NCI-H2107 (cell line): ENCODE measurements at places on chromosomes 11 and 22.
A peak's percentile ranks its signal among the peaks of the same experiment; 100 is the strongest.

DNA sequence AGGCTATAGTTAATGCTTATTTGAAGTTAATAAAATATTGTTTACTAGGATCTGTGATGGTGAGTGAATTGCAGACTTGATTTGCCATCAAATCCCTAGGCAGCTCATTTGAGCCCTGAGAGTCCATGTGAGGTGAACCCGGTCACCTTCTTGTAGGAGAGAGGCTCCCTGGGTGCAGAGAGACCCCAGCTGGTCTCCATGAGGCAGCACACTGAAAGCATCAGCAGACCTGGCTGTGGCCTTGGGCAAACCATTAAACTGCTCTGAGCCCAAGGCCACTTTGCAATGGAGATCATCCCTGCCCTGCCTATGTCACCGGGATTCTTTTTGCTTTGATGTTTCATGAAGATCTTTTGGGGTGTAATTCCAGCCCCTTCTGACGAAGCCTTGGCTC, 125.2 kb downstream of the MICAL2 start:
- no peak for DNase-seq

GRCh38 chr22:50517495-50518260, 7.7 kb downstream of the SCO2 start:
- DNase-seq = no peak

DNA sequence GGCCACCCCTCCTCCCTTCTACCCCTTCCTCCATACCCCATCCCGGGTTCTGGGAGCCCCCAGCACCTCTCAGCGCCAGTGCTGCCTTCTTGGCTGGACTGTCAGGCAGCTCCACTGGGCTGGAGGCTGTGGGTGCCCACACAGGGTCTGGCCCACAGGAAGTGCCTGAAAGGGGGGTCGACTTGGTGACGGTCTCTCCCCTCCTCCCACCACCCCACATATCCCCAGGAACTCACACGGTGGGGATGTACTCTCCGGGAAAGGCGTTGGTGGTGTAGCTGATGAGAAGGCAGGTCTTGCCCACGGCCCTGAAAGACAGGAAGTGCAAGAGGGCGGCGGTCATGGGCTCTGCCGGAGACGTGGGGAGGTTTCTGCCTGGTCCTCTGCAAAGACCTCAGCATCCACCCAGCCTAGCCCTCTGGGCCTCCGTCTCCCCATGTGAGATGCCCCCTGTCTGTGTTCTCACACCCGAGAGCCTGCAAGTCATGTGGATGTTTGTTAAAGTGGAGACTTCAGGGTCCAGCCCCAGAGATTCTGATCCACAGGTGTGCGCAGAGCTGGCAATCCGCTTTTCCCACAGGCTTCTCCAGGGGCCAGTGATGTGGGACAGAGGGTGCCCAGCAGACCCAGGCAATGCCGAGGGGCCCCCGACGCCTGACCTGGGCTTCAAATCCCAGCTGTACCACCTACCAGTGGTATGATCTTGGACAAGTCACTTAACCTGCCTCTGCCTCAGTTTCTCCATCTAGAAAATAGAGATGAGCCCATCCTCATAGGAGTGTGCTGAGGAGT, 2.5 kb downstream of the RAC2 start:
- no peak for DNase-seq

GRCh38 chr11:59459916-59460315, 3.2 kb downstream of the OR4D6 start:
- no peak for DNase-seq

DNA sequence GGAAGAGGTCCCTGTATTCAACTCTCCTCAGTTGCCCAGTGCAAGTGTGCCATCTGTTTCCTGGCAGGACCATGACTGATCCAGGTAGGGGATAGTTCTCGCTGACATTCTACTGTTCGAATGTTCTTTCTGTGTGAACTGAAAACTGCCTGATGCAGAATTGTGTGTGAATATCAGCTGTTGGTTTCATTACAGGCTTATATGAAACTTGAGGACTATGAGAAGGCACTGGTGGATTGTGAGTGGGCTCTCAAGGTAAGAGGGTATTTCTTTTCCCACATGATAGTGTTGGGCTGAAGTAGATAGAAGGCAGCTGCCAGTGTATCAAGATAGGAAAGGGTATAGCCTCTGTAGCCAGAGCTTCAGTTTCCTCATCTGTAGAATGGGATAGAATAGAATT, 15.3 kb downstream of the TTC12 start:
- no peak for DNase-seq

DNA sequence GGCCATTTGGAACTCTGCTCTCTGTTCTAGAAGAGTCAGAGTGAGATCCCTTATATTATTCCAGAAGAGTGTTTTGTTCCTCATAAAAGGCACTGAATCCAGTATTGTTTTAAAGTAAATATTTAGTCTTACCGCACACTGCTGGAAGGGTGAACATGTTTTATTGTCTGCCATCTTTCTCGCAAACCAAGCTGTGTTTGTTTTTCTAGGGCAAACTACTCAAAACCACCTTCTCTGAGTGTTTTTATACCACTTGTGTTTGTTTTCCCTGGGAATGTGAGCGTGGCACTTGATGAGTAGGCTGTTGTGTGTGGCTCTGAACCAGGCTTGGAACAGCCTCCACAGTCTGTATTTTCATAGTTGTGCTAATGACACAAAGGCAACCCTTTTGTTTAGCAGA, 89.8 kb downstream of the DBX1 start:
- peak; percentile 43 for DNase-seq

- no peak for DNase-seq
Measured at GRCh38 chr22:42375982-42376381, 56.2 kb downstream of the NFAM1 start.

GRCh38 chr11:27910186-27910931, 197.6 kb downstream of the KIF18A start:
- no peak for DNase-seq
